ENCODE measurements at places on chromosomes 16 and 17.

DNA sequence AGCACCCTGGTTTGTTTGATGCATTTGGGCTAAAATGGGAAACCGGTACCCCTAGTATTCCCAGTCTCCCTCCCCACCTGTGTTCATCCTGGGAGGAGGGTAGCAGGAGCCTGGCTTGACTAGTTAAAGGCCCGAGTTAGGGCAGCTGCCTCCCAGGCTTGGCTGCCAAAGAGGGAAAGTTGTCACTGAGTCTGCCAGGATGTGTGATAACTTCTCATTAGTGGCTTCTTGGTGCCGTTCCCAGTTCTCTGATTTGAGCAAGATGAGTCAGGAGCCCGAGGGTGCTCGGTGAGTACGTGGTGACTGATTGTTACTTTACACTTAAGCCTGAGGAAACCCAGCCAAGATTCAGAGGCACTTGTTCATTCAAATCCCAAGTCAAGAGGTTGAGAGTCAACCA is 2.5 kb downstream of the KRT32 start:
- no peak for DNase-seq

GRCh38 chr17:76233588-76234353 is 6.5 kb downstream of the RNF157 start:
- DNase-seq: no peak

DNA sequence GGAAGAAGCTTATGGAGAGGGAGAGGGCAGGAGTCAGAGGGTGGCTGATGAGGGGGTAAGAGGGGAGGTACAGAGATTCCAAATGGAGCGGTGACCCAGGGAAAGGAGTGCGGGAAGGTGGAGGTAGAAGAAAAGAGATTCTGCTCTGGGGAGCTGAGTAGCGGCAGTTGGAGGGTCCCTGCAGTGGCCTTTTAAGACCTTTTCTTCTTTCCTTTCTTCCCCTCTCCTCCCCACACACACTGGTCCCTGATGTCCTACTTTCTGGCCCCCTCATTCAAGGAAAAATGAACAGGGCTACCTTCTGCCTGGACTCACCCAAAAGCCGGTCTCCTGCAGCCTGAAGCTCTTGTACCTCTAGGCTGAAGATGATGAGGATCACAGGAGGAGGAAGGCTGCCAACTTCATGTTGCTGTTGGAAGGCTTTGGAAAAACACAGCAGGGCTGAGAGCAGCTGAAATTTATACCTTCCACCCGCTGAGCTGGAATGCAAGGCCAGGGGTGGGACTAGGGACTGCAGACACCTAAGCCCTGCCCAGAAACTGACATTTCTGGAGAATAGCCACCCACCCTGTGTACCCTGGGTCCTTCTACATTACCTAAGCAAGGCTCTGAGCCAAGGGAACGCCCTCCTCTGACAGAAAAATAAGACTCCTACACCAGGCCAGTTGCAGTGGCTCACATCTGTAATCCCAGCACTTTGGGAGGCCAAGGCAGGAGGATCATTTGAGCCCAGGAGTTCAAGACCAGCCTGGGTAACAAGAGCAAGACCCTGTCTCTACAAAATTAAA is 9.4 kb upstream of the HEATR6 start:
- DNase-seq: no peak

GRCh38 chr16:1494129-1494640 is 1.0 kb downstream of the TELO2 start:
- DNase-seq: no peak

DNA sequence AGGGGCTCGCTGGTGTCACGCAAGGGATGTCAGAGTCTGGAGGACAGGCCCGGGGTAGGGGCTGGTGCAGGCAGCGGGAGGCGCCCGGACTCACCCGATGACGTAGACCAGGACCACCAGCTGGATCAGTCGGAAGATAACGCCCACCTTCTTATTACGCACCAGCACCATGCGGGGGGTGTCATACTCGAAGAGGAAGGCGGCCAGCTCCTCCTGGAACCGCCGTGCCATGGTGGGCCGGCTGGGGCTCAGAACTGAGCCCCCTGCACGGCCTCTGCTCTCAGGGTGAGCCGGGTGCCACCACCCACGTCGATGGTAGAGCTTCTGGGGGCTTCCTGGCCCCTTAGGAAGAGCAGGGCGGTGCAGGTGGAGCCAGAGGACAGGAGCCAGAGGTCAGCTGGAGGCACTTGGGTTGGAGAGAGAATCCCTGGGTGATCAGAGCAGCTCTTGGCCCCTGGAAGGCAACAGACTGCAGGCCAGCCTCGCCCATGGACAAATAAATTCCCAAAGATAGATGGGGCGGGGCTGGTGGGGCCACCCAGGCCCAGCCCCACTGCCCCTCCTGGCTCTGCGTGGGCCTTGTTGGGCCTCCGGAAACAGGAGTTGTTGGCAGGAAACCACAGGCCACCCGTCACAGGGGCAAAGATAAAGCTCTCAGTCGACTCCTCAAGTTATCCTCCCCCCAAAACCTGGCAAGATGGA is at the start of gene P2RX1:
Gene P2RX1 (minus strand): TSS at position 471 of the 702 bp plus-strand sequence. CDS start 240 bp downstream, at position 231.
- peak; percentile 80 for DNase-seq

GRCh38 chr16:47565454-47565853 is 104.3 kb downstream of the PHKB start:
- DNase-seq: no peak

- DNase-seq: no peak
Observed at GRCh38 chr17:10063730-10064241, 134.6 kb downstream of the GAS7 start.

GRCh38 chr17:66444031-66444430 is 141.6 kb downstream of the PRKCA start:
- no peak for DNase-seq

DNA sequence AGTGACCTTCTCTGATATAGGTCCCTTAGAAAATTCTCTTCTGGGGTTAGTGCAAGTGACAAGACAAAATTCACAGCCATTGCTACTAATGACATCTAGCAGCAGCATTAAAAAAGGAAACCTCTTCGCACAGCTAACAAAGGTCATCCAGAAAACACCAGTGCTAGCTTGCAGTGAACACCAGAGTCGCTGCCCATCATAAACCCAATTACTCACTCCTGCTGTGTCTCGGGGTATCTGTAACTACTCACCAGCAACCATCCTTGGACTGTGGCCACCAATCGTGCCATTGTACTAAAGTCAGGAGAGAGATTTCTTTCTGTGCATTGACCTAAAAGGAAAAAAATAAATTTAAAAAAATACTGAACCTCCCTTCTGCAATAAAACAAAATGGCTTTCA is 1494.7 kb upstream of the CDH8 start:
- no peak for DNase-seq

DNA sequence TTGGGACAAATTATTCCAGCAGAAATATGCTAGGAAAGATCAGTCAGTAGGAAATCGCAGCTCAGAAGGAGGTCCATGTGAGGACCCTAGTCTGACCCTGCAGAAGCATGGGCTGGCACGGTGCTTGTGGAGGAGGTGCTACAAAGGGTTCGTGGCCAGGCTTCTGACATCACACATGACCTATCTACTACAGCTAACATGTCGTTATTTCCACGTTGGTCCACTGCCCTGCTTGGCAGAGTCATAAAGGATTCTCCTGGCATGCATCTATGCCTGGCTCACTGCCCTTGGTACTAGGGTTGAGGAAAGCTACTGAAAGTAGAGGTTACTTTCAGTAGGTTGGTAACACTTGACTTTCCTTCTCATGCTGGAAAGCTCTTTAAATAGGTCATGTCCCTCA is 118.1 kb upstream of the SHISA6 start:
- no peak for DNase-seq

DNA sequence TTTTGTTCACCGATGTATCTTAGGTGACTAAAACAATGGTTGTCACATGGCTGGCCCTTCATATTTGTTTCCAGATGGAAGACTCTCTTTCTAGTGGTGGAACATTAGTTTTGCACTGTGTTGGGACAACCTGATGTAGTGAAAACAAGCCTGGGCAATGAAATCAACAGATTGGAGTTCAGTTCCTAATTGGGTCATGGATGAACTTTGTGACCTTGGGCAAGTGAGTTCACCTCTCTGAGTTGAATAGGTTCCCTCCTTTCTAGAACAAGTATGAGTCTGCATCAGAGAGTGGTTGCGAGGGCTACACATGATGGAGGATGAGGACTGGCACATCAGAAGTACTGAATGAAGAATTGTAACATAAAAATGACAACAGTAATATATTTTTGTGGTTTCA is 2.1 kb upstream of the NKD1 start:
- no peak for DNase-seq

GRCh38 chr16:17324451-17324850 is 146.3 kb downstream of the XYLT1 start:
- no peak for DNase-seq

DNA sequence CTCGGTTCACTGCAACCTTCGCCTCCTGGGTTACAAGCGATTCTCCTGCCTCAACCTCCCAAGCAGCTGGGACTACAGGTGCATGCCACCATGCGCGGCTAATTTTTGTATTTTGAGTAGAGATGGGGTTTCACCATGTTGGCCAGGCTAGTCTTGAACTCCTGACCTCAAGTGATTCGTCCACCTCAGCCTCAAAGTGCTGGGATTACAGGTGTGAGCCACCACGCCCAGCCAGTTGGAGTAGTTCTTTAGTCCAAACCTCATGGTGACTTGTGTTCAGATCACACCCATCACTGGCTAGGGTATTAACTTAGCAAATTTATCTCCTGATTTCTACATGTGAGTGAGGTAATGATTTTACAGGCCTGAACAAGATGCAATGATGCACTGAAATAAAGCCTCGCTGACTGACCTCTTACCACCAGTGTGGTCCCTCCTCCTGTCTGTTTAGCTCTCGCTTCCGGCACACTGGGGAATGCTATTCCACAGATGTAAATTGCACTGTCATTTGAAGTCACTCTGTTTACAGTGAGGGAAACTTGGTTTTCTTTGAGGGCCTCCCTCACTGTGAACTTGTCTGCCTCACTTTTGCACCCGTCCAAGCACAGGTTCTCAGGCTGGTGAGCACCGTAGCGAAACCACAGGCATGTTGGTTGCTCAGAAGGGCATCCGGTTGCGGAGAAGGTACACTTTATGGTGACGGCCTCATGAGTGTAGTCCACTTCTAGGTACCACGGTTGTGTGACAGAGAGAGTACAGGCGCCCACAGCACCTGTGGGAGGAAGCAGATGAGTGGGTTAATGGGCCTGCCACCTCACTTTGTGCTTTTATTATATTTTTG is 5.5 kb downstream of the IGSF6 start:
- peak; percentile 77 for DNase-seq

DNA sequence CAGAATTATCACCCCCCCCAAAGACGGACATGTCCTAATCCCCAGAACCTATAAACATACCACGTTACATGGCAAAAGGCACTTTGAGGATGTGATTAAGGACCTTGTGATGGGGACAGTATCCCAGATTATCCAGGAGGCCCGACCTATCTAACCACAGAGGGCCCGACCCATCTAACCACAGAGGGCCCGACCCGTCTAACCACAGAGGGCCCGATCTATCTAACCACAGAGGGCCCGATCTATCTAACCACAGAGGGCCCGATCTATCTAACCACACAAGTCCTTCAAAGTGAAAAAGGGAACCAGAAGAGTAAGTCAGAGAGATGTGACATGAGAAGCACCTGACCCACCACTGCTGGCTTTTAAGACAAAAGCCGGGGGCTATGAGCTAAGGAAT is 56.8 kb downstream of the ANKFY1 start:
- peak; percentile 14 for DNase-seq

DNA sequence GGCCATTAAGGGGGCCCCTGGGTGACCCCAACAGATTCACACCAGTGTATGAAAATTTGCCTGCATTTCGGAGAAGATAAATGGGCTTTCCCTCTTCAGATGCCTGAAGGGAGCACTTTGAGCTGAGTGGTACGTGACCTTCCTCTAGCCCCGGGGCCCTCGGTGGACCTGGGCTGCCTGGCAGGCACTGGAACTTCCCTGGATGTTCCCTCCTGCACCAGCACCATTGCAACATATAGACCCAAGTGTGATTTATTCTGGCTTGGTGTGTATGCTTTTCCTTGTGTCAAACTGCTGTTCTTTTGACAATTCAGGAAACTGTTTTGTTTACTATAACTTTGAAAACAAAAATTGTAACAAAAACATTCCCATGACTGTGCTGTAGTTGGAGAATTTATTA is 93.8 kb downstream of the TNFRSF13B start:
- DNase-seq: no peak

DNA sequence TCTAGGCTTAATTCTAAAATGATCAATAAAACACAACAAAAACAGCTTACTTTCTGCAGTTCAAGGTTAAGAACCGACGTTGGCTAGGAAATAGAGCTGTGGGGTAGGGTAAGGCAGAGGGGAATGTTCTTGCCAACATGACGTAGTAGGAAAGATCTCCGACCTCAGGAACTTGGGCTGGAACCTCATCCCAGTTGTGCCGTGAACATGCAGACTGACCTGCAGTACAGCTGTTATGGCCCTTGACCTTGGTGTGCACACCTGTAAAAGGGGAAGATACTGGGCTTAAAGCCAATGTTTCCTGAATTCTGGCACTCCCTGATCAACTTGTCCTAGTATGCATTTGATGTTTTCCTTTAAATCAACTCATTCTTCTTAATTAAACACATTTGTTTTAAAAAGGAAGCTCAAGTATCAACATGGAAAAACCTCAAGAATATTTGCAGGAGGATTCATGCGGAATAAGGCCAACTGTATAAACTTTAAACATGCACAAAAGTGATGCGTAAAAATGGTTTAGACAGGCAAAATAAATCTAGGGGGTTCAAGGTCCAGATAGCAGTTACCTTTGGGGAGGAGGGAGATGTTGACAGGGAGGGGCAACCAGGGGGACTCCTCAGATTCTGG is 14.2 kb upstream of the SLC6A2 start:
- no peak for DNase-seq

DNA sequence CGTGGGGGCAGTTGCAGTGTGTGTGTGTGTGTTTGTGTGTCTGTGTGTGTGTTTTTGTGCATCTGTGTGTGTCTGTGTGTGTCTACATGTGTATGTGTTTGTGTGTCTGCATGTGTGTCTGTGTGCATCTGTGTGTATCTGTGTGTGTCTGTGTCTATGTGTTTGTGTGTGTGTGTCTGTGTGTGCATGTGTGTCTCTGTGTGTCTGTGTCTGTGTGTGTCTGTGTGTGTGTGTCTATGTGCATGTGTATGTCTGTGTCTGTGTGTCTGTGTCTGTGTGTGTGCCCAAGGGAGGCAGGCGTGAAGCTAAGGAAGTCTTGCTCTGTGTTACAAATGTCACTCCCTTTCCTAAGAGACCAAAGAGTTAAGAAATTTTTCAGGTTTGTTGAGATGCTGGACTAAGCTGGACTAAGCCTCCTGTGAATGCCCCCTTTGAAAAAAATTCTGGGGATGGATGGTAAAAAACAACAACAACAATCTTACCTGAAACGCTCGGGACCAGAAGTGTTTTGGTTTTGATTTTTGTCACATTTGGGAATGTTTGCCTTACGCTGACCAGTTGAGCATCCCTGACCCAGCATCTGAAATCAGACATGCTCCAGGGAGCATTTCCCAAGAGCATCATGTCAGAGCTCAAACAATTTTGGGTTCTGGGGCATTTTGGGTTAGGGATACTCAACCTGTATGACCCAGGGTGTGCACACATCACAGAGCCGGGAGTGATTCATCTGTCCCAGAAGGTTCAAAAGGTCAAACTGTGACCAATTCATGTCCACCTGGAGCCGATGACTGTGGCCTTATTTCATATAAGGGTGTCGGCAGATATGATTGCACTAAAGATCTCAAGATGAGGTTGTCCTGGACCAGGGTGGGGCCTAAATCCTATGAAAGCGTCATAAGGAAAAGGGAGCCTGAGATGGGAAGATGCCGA is 48.6 kb upstream of the ZNF469 start:
- no peak for DNase-seq

GRCh38 chr17:68102318-68102758 is 66.8 kb downstream of the KPNA2 start:
- peak; percentile 49 for DNase-seq

Data from B cell (primary cell).